ENCODE measurements at places on chromosomes 4 and X.

DNA sequence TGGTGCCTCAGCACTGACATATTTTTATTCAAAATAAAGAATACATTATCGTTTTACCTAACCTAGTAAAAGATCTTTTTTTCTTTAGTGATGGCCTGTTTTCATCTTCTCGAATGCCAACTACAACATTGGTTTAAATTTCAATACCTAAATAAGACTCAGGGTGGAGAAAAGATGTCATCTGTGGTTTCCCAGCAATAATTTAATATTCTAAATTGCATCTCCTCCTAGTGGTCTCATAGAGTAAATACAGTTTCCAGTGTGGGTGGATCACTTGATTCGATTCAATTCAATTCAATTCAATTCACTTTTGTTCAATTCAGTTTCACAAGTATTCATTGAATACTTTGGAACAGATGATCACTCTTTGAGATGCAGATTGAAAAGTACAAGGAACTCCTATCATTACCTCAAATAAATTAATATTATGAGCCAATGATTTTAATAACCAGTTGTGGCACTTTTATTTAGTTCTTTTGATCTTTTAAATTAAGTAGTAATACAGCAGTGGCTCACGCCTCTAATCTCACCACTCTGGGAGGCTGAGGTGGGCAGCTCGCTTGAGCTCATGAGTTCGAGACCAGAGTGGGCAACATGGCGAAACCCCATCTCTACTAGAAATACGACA is 427.2 kb downstream of the FAT4 start:
- no peak for DNase-seq

DNA sequence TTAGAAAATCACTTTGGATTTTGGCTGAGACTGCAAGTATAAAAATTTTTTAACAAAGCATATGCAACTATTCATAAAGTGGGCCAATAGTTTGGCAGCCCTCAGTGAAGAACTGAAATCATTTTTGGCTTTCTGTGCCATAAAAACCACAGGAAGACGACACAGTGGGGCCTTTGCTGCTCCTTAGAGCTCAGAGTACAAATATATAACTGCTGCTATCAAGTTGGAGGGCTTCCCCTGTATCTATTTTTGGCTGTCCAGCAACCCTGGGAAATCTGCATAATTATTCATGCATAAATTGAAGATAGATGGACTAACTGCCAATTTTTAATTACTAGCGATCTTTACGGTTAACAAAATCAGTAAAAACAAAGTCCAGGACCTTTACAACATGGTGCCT is 51.5 kb upstream of the FTHL17 start:
- DNase-seq: no peak

- no peak for DNase-seq
Observed at GRCh38 chr4:119641765-119642164, 13.2 kb upstream of the PDE5A start.

GRCh38 chrX:5730556-5730955 is 498.1 kb downstream of the NLGN4X start:
- DNase-seq: no peak

DNA sequence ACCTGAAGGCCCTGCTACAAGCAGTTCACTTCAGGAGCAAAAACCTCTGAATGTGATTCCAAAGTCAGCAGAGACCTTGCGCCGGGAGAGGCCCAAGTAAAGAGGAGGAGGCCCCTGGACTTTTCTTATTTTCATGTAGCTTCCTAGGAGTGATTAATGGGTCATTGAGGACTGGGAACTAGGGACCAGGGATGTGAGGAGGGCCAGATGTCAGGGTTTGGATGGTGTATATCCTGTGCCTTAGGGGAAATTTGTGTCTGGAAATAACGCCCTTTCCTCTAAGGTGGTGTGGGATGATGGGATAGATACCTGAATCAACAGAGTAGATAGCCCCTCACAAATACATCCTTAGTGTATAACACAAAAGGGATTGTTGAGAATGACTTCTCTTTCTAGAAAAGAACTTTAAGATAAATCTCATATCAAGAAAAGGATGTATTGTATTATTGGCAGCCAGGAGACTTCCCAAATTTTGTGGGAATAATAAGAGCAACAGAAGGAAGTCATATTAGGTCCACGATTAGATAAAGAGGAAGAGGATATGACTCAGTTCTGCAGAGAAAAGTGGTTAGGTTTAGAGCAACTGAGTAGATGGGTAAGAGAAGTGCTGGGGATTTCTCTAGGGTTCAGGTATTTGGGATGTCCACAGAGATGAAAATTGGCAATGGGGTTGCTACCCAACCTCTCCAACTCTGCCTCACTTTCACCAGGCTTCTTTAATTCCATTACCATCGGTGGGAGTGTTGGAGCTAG is 1.1 kb downstream of the ITGB1BP2 start:
- DNase-seq: no peak

DNA sequence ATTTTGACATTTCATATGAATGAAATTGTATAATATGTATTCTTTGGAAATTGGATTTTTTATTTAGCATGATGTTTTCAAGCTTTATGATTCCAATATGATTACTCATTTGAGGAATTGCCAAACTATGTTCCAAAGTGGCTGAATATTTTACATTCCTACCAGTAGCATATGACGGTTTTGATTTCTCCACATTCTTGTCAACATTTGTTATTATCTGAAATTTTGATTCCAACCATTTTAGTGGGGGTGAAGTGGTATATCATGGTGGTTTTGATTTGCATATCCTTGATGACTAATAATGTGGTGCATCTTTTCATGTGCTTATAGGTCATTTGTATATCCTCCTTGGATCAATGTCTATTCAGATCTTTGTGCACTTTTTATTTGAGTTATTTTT is 2.6 kb upstream of the BEX1 start:
- DNase-seq: no peak

DNA sequence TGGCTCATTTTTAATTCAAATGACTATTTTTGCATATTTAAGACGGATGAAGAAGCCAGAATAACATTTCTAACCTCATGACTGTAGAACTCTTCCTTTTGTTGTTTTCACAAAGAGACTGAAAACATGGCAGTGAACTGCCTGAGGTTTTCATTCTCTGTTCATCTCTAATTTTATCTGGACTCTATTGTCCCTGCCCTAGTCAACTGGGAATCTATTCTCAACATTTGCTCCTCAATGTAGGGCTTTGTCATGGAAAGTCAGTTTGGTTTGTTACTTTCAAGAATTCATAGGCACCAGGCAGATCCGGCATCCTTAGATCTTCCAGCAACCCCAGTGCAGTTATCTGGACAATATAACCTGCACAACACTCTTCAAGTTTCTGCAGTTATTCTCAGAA is 277.0 kb downstream of the RAPGEF2 start:
- no peak for DNase-seq

DNA sequence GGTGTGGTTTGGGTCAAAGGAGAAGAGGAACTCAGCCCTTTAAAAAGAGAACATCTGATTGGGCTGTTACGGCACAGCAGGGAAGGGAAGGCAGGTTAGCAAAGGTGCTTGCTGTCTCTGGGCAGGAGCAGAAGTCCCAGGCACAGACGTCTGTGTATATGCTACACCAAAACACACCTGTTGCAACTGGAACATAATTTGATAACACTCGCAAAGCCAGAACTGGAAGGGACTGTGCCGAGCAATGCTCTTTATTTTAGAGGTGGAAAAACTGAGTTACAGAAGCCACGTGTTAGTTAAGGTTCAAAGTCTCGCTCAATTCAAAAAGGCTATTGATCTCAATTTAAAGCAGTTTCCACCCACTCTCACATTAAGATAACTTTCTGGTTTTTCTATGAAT is 2.2 kb upstream of the FAM114A1 start:
- DNase-seq: no peak

GRCh38 chr4:9765091-9765490 is 16.3 kb upstream of the DRD5 start:
- no peak for DNase-seq

DNA sequence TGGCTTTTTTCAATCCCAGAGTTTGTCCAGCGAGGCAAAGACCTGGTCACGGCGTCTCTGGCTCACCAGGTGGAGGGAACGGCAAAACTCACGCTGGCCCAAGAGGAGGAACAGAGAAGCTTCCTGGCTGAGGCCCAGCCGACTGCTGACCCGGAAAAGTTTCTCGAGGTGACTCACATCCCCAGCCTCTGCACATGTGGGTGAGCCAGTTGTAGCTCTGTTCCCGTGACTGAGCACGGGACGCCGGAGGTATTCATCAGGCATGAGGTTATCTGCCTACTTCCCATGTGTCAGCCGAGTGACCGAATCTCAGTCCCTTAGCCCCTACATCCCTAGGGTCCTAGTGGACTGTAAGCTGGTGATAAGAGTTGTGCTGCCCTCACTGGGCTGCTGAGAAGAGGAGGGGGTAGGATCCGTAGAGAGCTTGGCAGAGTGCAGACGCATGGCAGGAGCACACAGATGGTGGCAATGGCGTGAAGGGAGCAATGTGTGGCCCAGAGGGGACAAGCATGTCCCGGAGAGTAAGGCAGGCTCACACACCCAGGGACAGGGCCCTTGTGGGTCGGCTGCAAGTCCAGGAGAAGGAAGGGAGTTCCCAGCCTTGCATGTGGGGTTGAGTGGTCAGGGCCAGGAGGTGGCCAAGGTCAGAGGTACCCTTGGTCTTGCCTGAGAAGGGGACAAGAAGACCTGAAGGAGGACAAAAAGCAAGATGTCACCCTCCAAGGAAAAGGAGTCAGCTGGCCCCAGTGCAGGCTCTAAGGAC is 42.9 kb downstream of the EVC start:
- DNase-seq: no peak

All from anterior cingulate cortex (tissue), 58 donors.